NCI-H1048 (cell line): ENCODE measurements at places on chromosomes 3 and 15.
A peak's percentile ranks its signal among the peaks of the same experiment; 100 is the strongest.

DNA sequence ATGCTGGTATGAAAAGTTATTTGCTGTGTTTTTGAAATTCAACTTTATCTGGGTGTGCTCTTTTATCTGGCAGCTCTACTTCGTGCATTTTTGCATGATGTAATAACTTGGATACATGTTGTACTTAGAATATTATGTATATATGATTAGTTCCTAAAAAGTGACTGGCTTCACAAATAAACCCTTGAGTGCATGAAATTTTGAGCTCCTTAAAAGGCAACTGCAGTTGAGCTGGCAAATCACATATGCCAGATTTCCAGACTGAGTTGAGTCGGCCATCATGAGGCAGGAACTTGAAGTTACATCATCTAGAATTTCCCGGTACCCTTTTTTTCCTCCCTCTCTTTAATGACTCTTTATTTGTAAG, 162.5 kb downstream of the FNDC3B start:
- DNase-seq, result no peak

GRCh38 chr3:27666708-27667107, 55.4 kb downstream of the EOMES start:
- no peak for DNase-seq

GRCh38 chr15:59410391-59410896, 27.5 kb upstream of the FAM81A start:
- no peak for DNase-seq

GRCh38 chr3:136396916-136397315, 146.8 kb downstream of the PCCB start:
- DNase-seq, result no peak

DNA sequence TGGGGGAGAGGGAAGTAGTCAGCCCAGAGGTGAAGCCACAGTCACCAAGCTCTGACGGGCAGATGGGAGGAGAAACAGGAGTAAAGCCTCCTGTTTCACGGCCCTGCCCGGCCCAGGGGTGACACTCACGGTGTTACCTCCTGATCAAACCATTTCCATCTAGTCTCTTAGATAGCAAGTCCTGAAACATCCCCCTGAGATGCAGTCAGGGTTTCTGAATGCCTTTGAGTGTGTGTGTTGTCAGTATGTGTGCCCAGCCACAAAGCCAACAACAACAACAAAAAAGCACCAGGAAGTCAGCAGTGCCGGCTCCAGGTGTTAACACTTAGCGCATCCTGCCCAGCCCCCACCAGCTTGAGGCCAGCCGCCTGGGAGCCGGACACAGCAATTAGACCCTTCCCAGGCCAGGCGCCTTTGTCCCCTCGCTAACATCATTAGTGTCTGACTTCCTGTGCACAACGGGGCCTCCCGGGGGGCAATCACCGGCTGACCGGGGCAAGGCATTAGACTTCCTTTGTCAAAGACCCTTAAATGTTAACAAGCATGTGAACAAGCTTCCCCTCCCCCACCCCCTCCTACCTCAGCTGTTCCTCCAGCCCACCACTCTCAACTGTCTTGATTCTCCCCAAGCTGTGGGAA, 34.5 kb downstream of the IL17RD start:
- no peak for DNase-seq

- DNase-seq, result no peak
Observed at GRCh38 chr3:136562026-136562425, 190.2 kb downstream of the STAG1 start.

GRCh38 chr3:171833789-171834460, 9.2 kb upstream of the TMEM212 start:
- no peak for DNase-seq

DNA sequence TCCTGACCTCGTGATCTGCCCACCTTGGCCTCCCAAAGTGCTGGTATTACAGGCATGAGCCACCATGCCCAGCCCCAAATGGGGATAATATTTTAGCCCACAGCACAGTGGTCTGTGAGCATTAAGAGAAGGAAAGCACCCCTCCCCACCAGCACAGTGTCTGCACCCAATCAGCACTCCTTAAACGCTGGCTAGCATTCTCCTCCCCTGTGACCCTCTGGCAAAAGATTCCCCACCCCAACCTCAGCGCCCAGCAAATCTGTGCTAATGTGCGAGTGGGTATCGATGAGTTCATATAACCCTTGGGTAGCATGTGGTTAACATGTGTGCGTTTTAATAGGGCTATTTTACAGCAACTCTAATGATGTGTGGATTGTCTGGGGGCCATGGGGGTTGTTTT, 18.3 kb upstream of the EPHB3 start:
- no peak for DNase-seq

GRCh38 chr3:129377615-129378014, 50.8 kb downstream of the EFCAB12 start:
- DNase-seq, result no peak

- DNase-seq, result no peak
Observed at GRCh38 chr15:93174836-93175235, 85.8 kb upstream of the RGMA start.

GRCh38 chr15:57626713-57627440, 35.2 kb downstream of the MYZAP start:
- DNase-seq, result no peak

DNA sequence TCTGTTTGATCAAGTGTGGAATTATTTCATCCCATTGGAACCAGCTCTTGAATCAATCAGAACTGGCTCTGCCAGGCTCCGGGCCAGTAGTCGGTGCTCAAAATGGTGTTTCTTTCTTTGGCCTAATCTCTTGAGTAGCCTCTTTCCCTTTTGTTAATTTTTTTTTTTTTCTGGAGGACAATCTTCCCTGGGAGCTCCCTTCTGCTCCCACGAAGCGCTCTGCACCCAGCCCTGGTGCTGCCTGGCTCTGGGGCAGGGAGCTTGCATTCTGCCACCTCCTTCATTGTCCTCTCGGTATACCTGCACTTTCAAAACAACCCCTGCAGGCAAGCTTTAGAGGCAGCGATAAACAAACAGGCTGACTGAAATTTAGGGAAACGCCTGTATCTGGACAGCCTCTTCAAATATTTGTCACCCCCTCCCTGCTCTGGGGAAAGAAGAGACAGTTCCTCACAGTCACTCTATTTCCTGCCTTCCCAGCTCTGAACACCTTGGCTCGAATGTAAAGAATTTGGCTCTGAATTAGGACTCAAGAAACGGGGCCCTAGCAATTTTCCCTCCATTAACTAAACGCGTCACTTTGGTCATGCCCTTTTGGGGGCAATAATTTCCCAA, 1.1 kb upstream of the THSD4 start:
- no peak for DNase-seq

- DNase-seq, result peak; percentile 25
Observed at GRCh38 chr15:31974855-31975829, 55.2 kb upstream of the CHRNA7 start.

DNA sequence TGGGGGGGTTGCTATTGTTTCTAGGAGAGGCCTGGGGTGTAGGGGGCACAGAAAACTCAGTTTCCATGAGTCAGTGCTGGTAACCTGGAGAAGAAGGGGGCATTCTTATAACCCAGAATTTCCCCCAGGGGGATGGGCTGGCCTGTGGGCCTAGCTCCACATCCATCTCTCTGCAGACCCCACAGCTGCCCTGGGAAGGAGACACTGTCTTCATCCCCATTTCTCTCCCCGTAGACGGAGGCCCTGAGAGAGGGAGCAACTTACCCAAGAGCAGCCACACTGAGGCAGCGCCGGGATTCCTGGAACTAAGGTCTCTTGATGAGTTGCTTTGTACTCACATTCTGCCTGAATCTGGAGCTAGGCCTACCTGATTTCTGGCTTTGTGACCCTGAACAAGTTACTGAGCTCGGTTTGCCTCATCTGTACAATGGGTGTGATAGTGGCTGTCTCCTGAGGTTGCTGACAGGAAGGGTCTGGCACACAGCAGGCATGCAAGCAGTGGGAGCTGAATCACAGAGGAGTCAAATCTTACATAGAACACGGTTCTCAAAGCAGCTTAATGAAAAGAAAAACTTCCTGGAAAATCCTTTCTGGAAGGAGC, 55.0 kb upstream of the LCTL start:
- DNase-seq, result no peak

DNA sequence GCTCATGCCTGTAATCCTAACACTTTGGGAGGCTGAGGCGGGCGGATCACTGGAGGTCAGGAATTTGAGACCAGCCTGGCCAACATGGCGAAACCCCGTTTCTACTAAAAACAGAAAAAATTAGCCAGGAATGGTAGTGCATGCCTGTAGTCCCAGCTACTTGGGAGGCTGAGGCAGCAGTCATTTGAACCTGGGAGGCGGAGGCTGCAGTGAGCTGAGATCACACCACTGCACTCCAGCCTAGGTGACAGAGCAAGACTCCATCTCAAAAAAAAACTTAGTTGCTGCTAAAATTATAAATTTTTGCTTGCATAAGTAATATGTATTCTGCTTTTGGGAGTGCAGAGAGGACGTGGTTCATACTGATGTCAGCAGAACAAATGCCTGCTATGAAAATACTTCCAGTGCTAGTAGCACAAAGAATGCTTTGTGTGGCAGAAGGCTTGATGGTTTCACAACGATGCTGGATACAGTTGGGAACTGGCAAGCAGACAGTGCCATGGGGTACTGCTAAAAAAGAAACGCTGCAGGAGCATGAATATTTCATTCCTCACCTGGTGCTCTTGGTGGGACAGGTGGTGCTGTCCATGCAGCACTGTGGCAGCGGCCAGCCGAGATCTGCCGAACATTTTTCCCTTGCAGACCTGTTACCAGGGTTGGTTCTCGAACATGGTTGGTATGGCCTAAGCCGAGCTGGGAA, 31.1 kb downstream of the FBXL22 start:
- DNase-seq, result no peak

- DNase-seq, result no peak
Observed at GRCh38 chr3:49899815-49900214, 3.9 kb downstream of the MST1R start.

DNA sequence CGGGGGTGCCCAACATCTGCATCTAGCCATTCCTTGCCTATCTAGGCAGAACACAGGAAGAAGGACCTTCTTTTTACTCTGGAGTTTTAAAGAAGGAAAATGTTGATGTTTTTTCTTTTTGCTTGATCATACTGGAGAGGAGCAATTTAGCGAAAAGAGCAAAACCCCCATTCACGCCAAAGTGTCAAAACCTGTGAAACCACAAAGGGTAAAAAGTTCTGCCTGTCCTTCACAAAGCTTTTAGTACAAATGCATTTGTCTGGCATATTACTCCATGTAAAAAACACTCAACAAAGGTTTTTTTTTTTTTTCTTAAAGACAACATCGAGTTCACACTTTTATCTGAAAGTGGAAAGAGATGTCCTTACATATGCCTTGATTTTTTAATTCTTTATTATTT, 214.2 kb upstream of the MRPL3 start:
- no peak for DNase-seq

DNA sequence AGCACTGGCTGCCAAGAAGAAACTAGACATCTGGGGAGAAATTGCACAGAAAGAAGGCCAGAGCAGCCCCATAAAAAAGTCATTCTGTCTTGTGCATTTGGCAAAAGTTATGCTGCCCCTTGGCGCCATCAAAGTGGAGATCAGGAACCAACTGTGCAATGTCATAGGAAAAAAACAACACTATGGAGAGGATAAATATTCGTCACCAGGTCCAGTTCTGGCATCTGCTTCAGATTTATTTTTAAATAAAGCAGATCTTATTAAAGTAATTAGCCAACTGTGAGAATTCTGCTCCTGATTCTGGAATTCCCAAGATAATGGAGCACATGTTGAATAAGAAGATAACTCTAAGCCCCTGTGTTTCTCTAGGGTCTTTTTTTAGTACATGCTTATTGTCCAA, 500.0 kb upstream of the IL12A start:
- DNase-seq, result no peak

- DNase-seq, result no peak
Observed at GRCh38 chr3:114299941-114300624, 6.3 kb downstream of the TIGIT start.

- no peak for DNase-seq
Observed at GRCh38 chr15:98770984-98771383, 122.6 kb downstream of the IGF1R start.

- DNase-seq, result no peak
Observed at GRCh38 chr3:124766113-124767095, 36.2 kb downstream of the UMPS start.

DNA sequence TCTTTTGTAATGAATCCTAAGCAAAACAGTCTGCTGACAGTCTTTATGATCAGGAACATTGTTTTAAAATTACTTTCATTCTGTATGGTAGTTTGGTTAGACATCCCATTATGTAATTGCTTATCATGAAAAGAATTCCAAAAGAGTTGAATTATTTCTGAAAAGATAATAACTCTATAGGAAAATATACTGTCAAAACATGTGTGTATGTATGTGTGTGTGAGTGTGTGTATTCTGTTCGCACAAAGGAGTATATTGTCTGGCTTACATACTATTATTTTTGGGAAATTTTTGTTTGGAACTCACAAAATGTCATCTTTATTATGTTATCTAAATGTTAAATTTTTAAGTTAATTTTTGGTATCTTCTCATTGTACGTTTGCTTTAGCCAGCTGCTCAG, 1075.9 kb downstream of the ZPLD1 start:
- no peak for DNase-seq
